Pancreas (tissue), 10 donors: ENCODE measurements at places on chromosomes 5 and 9. TPM values are rescaled to one million over a fixed set of nuclear protein-coding genes. Genes with fewer than 3 reads are reported as not detected.

DNA sequence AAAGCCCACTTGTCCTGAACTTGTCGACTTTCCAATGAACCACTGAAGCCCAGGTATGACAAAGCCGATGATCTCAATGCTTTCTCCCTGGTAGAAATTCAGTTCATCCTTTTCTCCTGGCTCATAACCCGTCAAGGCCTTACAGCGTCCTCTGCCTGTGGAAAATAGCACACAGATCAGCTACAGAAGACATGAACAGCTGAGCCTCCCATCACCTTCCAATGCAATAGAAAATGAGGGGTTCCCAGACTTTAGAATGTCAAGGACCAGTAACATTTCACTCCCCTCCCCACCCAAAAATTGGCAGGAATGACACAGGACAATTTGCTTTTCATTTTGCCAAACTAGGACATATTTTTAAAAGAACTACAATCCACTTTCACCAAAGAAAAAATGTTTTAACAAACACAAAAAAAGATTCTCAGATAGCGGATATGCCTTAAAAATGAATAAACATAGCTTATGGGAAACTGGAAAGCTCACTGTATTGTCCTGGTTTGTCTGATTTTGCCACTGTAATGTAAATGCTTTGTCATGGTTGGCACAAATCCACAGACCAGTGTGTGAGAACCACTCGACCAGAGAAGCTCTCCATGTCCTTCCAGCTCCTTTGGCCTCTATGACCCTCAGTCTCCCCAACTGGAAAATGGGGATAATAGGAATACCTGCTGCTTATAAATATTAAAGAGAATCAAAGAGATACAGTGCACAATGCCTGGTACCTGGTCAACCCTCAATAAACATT lies 24.4 kb downstream of the SH3TC2 start:
- no peak overlapping the region for H3K4me3 ChIP-seq
- no peak overlapping the region for H3K27ac ChIP-seq
- DNase-seq = no peak
- H3K4me1 ChIP-seq = peaks cover 3% of the 10 kb centered on the region
- no peaks in the 10 kb centered on the region for H3K36me3 ChIP-seq
- no peaks in the 10 kb centered on the region for H3K27me3 ChIP-seq

GRCh38 chr5:135052511-135053145 lies 18.6 kb upstream of the PITX1 start:
- no peaks in the 10 kb centered on the region for H3K4me1 ChIP-seq
- H3K36me3 ChIP-seq = no peaks in the 10 kb centered on the region
- no peaks in the 10 kb centered on the region for H3K27me3 ChIP-seq
- DNase-seq = no peak
- no peak overlapping the region for H3K27ac ChIP-seq

- no peak for DNase-seq
- no peaks in the 10 kb centered on the region for H3K36me3 ChIP-seq
- no peaks in the 10 kb centered on the region for H3K4me1 ChIP-seq
- H3K27me3 ChIP-seq = no peaks in the 10 kb centered on the region
- no peak overlapping the region for H3K27ac ChIP-seq
Measured at GRCh38 chr5:14225173-14225834, 82.2 kb downstream of the TRIO start.

DNA sequence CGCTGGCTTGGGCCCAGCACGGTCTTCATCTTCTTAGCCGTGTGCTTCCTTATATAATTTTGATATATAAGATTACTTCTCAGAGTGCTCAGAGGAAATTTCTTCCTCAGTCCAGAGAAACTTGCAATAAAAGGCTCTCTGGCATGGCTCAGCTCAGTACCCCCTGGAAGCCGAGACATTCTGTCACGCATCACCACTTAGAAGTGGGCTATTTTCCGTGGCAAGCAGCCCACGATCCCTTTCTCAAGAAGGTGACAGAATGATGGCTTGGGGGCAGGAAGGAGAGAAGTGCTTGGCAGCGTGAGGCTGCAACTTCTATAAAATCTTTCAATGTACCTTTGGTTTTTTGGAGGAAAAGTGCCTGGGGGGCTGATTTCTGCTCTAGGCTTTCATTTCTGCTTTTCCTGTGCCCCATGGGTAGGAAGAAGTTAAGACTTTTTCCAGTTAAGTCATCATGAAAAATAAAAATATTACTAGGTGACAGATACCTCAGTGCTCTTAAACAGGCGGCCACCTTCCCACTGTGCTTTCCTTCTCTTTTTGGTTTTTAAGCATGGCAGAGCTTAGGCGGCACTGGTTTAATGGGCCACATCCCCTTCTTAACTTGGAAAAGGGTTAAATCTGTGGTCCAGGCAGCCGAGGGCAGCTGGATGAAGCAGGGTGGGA lies 104.6 kb downstream of the MVB12B start:
- no peaks in the 10 kb centered on the region for H3K4me1 ChIP-seq
- no peak overlapping the region for H3K4me3 ChIP-seq
- H3K27me3 ChIP-seq = no peaks in the 10 kb centered on the region
- H3K27ac ChIP-seq = no peak overlapping the region

GRCh38 chr9:99998266-99998665 lies 91.8 kb downstream of the STX17 start:
- no peak overlapping the region for H3K4me3 ChIP-seq
- H3K27ac ChIP-seq = no peak overlapping the region
- DNase-seq = no peak
- no peaks in the 10 kb centered on the region for H3K36me3 ChIP-seq

- no peaks in the 10 kb centered on the region for H3K36me3 ChIP-seq
- H3K27ac ChIP-seq = no peak overlapping the region
- no peaks in the 10 kb centered on the region for H3K27me3 ChIP-seq
- H3K4me1 ChIP-seq = peaks cover 30% of the 10 kb centered on the region
- DNase-seq = no peak
Measured at GRCh38 chr9:131667576-131667975, 72.3 kb downstream of the RAPGEF1 start.

DNA sequence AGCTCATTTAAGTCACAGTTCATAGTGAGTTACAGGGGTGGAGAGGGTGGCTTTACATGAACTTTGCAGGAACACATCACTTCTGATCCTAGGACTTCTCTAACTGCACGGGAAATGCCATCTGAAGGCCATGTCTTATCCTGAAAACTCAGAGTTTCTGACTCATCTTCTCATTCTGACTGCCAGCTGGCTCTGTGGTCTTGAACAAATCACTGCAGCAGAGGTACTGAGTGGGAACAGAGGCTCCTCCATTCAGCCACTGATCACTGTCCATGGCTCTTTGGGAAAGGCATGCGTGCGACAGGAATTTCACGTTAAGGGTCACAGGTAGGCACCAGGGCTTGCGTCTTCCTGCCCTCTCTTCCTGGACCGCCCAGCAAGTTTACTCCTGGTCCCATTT lies 114.6 kb upstream of the LRRTM2 start:
- H3K4me3 ChIP-seq = no peak overlapping the region
- H3K27me3 ChIP-seq = no peaks in the 10 kb centered on the region
- no peaks in the 10 kb centered on the region for H3K36me3 ChIP-seq
- no peak for DNase-seq
- no peak overlapping the region for H3K27ac ChIP-seq
- H3K4me1 ChIP-seq = no peaks in the 10 kb centered on the region

GRCh38 chr9:91017245-91017644 lies 215.6 kb downstream of the SYK start:
- no peak overlapping the region for H3K4me3 ChIP-seq
- no peak for DNase-seq
- H3K4me1 ChIP-seq = no peaks in the 10 kb centered on the region
- no peaks in the 10 kb centered on the region for H3K27me3 ChIP-seq

GRCh38 chr5:647727-648126 lies 35.6 kb downstream of the CEP72 start:
- H3K27ac ChIP-seq = no peak overlapping the region
- H3K4me3 ChIP-seq = no peak overlapping the region
- peaks cover 6% of the 10 kb centered on the region for H3K36me3 ChIP-seq
- H3K4me1 ChIP-seq = no peaks in the 10 kb centered on the region

- no peak overlapping the region for H3K4me3 ChIP-seq
- no peak for DNase-seq
- peaks cover 4% of the 10 kb centered on the region for H3K4me1 ChIP-seq
- no peaks in the 10 kb centered on the region for H3K27me3 ChIP-seq
Measured at GRCh38 chr9:98150164-98150563, 31.1 kb upstream of the TRIM14 start.

GRCh38 chr5:173278172-173278571 lies 43.2 kb upstream of the NKX2-5 start:
- H3K4me3 ChIP-seq = no peak overlapping the region
- no peaks in the 10 kb centered on the region for H3K27me3 ChIP-seq
- no peak for DNase-seq
- H3K4me1 ChIP-seq = no peaks in the 10 kb centered on the region
- no peaks in the 10 kb centered on the region for H3K36me3 ChIP-seq

DNA sequence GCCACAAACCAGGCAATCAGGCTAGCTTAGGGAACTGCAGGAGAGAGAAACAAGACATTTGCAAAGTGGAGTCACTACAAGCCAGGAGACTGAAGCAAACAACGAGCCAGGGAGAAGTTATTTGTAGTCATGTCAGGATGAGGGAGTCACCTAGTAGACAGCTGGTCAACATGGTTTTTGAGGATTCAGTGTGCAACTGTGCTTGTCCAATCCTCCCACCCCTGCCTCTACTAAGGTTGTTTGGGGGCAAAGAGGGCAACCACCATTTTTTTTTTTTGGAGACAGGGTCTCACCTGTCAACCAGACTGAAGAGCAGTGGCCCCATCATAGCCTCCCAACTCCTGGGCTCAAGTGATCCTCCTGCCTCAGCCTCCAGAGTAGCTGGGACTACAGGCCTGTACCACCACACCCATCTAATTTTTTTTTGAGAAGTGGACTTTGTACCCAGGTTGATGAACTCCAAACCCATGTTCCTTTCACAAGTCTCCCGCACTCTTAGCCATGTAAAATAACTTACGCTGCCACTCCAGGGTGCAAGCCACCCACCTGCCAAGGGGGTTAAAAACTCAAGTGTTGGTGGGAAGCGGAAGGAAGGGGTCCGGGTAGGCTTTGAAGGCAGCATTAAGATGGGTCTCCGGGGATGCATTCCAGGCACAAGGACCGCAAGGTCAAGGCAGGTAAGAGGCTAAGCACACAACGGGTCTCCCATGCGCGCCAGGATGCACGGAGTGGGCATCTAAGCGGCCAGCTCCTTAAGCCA lies 995 bp downstream of the RPL35 start:
- H3K4me1 ChIP-seq = no peaks in the 10 kb centered on the region
- peaks cover 16% of the 10 kb centered on the region for H3K36me3 ChIP-seq
- H3K27ac ChIP-seq = no peak overlapping the region
- H3K4me3 ChIP-seq = peak overlapping the region; percentile 69

Gene PLAC8L1
- total RNA-seq = 0.69 TPM

Gene LOX
- 6.1 TPM for total RNA-seq

Gene PCDHGA7
- 1.6 TPM for total RNA-seq

Gene OR1Q1
- total RNA-seq = not detected

Gene SHISAL2B
- total RNA-seq = 3.4 TPM

Gene ANKRD18A
- 5.9 TPM for total RNA-seq
